ENCODE measurements at places on chromosomes 4 and X. TPM values are rescaled to one million over a fixed set of nuclear protein-coding genes. Genes with fewer than 3 reads are reported as not detected.

DNA sequence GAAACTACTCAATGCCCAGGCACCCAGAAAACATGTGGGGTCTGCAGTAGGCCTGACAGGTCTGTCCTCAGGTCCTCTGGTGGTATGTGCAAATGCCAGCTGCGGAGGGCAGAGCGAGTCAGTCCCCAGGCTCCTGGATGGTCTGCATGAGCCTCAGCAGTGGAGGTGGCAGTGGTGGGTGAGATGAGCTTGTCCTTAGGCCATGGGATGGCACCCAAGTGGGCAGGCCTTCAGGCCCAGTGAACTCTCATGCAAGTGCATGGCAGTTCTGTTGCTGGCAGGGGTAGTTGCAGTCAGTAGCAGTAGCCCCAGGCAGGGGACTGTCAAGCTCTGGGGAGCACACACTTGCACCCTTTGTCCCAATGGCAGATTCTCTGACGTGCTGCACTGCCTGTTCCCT lies 106.3 kb upstream of the ANXA10 start:
- DNase-seq = no peak

DNA sequence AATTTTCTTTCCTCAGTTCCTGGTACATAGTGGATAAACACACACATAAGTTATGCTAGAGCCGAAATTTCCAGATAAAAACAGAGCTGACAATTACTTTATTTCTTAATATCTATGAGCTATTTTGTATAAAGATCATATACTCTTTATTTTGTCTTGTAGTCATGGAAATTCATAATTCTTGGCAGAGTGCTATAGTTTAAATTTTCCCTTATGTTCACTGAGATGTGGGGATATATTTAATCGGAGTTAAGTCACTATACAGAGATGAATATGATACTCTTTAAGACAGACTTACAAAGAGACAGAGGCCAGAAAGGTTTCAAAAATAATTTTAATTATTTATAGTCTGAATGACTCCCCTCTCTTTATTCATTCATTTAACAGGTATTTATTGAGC lies 89.7 kb downstream of the PPEF1 start:
- DNase-seq = no peak

DNA sequence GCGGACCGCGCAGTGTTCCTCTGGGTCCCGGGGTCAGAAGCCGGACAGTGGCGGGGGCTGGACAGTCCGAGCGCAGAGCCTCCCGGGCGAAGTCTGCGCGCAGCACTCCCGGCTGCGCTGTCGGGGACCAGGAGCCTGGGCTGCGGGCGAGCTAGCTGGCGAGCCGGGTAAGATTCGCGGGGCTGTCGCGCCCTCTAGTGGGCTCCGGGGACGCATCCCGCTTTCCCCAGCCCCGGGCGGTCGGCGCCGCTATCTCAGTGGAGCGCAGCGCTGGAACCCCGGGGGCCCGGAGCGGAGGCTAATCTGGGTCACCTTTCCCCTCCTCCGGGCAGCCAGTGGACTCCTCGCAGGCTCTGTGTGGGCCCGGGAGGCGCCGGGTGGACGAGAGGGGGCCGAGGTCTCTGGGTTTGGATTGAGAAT lies 4.2 kb downstream of the PDGFRA start:
- peak; percentile 53 for DNase-seq

Gene SPACA5
- not detected for total RNA-seq

DNA sequence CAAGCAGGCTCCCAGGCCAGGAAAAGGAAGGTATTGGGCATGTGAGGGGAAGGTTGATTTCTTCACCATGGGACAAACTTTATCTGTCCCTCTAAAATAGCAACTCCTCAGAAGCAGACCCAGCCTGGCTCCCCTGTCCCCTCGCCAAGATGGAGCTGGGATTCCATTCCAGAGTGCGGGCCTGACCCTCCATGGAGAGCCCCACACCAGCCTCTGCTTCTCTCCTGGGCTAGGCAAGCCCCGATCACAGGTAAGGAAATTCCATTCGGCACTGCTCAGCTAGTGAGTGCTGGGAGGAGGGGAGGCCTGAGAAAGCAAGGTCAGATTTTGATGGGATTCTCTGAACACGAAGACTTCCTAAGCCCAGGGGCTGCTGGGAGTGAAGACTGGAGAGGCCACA lies 98.4 kb downstream of the EFNB1 start:
- no peak for DNase-seq

- no peak for DNase-seq
Measured at GRCh38 chr4:24798036-24798610, 2.8 kb downstream of the SOD3 start.

- no peak for DNase-seq
Measured at GRCh38 chr4:140752291-140753068, 3.7 kb downstream of the TBC1D9 start.

DNA sequence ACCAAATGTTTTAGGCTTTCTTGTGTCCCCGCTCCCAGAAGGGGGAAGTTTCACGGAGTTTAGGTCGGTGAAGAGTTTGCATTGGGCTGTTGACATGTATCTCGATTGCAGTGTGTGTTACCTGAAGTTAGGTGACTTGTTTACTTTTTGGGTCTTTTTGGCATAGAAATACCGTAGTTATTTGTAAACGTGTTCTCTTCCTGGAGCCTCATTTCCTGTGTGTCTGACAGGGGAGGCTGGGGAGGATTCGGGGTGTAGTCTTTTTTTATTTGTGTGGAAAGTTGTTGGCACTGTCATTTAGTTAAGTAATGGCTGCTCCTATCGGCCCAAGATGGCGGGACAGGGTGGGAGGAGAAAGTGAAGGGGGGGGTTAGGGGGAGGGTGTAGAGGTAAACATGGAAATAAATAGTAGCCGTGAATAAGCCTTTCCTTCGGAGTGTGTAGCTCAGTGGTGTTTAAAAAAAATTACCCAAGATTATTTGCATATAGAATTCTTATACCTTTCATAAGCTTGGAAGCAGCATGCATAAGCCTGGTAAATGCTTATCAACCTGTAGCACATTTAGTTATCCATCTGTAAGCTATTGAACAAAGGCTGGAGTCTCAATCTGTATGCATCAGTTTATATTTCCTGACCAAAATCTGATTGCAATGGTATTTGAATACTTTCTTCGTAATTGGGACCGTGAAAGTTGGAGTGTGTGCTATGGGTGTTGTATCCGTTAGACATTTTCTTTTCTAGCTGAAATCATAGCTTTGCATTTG lies 1.6 kb downstream of the KDM6A start:
- peak; percentile 65 for DNase-seq

DNA sequence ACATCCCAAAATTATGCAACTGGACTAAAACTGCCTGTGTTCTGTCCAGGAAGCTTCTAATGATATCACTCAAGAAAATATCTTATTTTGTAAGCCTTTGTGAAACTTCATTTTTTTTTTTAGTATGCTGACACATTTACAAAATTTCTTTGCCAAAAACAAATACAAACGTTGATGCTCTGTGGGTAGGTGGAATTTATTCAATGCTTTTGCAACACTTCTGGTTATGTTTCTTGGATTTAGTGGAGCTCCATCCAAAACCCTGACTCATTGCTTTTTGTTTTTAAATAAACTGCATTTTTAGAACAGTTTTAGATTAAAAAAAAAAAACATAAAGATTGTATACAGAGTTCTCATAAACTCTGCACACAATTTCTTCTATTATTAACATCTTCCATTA lies 250.9 kb upstream of the MAOA start:
- DNase-seq = no peak

Gene NDST3
- total RNA-seq = not detected
